ENCODE measurements at places on chromosomes 7 and 10.

- no peak for DNase-seq
Measured at GRCh38 chr10:63666836-63667383, 145.7 kb downstream of the REEP3 start.

- DNase-seq: no peak
Measured at GRCh38 chr10:62433181-62433692, 59.1 kb downstream of the ZNF365 start.

- DNase-seq: no peak
Measured at GRCh38 chr10:74113546-74113945, 37.1 kb downstream of the AP3M1 start.

GRCh38 chr7:106309362-106309761 is 24.6 kb upstream of the NAMPT start:
- no peak for DNase-seq

All from NCI-H146 (cell line).